HFF-Myc (cell line): ENCODE measurements at places on chromosomes 4 and X.

GRCh38 chr4:103478734-103479133 is 241.1 kb downstream of the TACR3 start:
- DNase-seq = no peak

- DNase-seq = peak; percentile 10
Observed at GRCh38 chr4:114281164-114281960, 301.9 kb upstream of the ARSJ start.

GRCh38 chr4:151313306-151314009 is 11.9 kb downstream of the SH3D19 start:
- DNase-seq = no peak

GRCh38 chr4:40856840-40857362 is 107.1 kb downstream of the NSUN7 start:
- no peak for DNase-seq

- DNase-seq = no peak
Observed at GRCh38 chr4:94452476-94453371, 982 bp downstream of the PDLIM5 start.

DNA sequence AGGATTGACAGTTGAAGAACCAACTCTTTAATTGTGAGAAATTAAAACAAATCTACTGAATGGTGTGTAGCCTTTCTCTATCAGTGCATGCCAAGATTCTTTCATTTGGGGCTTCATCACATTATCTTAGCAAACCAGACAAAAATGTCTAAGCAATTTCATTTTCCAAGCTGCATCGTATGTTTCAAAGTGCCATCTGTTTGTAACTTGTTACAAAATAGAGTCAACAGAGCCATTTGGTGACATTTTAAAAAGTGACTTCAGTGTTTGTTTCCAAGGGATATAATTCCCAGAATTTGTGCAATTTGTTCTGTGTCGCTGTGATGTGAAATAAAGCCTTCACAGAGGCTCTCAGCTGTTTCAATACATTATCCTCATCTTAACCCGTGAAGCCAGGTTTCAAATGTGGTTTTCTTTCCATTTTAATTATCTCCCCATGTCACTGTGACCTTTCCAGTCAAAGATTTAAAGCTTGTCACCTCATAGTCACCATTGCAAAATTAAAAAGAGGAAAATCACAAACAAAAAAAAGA is 46.0 kb upstream of the C1QTNF7 start:
- DNase-seq = no peak

GRCh38 chrX:22196149-22196548 is 76.6 kb upstream of the CBLL2 start:
- DNase-seq = peak; percentile 36

- DNase-seq = no peak
Observed at GRCh38 chr4:8348071-8348470, 78.5 kb downstream of the HTRA3 start.

- no peak for DNase-seq
Observed at GRCh38 chr4:182294451-182294850, 51.2 kb downstream of the TENM3 start.

DNA sequence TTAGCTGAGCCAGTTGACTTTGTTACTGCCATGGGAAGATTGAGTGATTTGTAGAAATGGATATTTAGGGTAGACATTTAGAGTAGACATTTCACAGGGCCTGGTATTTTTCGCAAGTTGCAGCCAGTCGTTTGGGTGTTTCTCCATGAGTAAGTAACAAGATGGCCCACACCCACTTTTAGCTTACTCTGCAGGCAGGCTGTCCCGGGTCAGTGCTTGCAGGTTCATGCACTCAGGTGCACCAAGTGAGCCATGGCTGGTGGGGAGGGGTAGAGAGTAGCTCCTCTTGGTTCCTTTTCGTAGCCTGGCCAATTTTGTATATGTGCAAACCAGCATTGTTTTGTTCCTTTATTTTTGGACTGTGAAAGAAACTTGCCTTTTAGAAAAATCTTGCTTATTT is 145.6 kb downstream of the POLA1 start:
- DNase-seq = no peak

- DNase-seq = no peak
Observed at GRCh38 chr4:162909952-162910351, 256.7 kb downstream of the NAF1 start.

DNA sequence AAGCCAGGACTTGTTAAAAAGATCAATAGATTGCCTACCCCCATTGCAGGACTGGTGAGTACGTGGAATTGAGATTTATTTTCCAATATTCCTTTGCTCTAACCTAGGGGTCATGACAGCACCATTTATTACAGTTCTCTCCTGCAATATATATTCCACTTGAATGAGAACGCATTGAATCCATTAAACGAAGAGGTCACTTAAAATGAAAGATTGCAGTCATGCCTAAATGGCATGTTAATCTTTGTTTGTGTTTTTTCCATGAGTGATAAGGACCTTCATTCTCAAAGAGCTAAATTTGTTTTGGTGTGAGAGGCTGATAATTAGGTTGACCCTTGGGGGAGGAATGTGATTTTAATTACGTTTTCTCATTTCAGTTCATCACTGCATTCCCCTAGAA is 13.5 kb upstream of the LIMCH1 start:
- no peak for DNase-seq

DNA sequence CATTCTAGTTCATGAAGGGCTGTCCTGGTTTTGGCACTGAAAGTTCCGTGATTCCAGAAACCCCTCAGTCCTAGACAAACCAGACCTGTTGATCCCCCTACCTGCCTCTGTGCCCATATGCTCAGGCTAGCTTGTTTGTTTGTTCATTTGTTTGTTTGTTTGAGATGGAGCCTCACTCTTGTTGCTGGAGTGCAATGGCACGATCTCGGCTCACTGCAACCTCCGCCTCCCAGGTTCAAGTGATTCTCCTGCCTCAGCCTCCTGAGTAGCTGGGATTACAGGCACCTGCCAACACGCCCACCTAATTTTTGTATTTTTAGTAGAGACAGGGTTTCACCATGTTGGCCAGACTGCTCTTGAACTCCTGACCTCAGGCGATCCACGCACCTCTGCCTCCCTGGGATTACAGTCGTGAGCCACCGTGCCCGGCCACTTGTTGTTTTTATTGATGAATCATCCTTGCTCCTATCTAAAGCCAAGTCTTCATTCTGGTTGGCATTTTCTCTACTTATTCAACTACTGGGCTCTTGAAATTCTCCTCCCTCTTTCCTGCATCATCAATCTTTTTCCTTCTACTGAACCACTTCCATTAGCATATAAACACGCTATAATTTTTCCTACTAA is 86.3 kb upstream of the BMP2K start:
- no peak for DNase-seq

DNA sequence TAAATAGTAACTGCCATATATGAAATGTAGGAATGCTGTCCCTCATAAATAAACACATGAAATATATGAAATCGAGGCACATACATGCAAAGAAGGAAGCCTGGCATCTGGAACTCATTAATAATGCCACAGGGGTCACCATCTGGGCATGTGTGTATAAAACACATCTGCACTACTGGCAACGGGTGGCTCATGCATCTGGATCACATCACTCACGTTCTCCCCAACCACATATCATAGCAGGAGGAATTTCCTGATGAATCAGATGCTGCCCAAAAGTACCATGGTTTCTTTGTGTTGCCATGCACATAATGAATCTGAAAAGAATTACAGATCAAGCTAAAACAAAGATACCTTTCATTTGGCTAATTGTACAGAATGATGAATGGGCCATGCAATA is 28.6 kb downstream of the RNF175 start:
- DNase-seq = peak; percentile 99

DNA sequence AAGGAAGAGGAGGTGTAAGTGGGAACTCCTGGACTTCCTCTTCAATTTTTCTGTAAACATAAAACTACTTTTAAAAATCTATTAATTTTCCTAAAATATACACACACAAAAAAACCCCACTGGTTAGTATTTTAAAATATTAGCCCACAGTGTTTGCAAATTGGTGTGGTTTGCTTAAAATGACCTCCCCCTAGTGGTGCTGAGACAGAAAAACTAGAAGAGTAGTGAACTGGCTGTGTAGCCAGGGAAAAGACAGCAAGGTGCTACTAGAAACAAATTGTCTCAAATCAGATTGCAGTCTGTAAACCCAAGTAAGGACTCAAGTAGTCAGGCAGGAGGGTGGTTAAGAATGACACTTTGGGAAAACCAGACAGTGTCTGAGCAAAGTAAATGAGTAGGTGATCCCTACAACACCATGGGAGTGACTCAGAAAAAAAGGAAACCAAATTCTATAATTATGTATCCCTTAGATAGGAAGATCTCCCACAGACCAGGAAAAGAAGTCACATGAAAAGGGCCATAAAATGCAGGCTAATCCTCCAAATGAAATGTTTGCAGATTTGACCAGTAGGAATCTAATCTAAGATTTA is 26.0 kb downstream of the AMTN start:
- DNase-seq = no peak
